ENCODE measurements at places on chromosomes 7 and 10.

- DNase-seq, result no peak
Measured at GRCh38 chr7:40598915-40599314, 464.1 kb downstream of the SUGCT start.

- no peak for DNase-seq
Measured at GRCh38 chr7:16822029-16822428, 17.2 kb upstream of the AGR2 start.

DNA sequence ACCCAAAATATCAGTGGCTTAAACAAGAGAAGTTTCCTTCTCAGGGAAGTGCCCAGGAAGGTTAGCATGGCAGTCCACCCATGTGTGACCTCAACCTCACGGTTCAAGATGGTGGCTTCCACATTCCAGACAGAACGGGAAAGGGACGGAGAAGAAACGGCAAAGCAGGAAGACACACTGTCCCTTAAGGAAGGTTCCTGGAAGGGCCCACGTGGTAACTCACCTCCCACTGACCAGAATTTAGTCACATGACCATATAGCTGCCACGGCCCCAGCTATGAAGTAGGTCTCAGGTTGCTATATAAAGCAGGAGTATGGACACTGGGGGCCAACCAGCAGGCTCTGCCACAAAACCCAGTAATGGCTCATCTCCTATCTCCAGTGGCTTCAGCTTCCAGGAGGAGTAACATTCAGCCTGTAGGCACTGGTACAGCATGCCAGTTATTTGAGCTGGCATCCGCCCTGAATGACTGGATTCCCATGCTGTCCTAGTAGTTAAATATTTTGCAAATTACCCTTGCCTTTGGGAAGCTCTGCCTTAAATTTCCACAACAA lies 278.5 kb upstream of the KLF14 start:
- no peak for DNase-seq

- DNase-seq, result no peak
Measured at GRCh38 chr10:17115683-17116082, 13.9 kb downstream of the CUBN start.

GRCh38 chr7:65946904-65947303 lies 35.1 kb downstream of the GUSB start:
- no peak for DNase-seq

Data from stimulated activated CD4-positive, alpha-beta T cell treated with anti-CD3 and anti-CD28 coated beads, TNF-alpha, amount 100 ng/mL, for 4 hours (primary cell).